Fibroblast of skin of back (primary cell): ENCODE measurements at places on chromosomes 11 and 22.

GRCh38 chr11:70174547-70175235 is 28.4 kb upstream of the FADD start:
- DNase-seq = no peak

DNA sequence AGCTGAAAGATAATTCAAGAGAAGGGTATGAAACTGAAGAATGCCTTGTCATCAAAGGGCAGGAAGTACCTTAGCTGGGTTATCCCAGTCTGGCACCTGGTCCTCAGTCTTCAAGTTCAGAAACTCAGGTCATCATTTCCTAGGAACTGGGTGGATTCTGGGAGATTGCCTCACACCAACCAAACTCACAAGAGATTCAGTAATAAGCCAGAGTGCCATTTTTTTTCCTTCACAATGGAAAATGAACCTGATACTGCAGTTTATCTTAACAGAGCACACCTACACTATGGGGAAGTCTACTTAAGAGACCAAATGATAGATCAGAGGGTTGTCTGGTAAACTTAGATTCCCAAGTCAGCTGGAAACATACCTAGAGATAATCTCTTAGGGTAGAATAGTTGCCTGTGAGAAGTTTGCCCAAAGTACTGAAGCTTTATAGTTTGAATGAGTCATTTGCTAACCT is 3.8 kb upstream of the BUD13 start:
- no peak for DNase-seq

DNA sequence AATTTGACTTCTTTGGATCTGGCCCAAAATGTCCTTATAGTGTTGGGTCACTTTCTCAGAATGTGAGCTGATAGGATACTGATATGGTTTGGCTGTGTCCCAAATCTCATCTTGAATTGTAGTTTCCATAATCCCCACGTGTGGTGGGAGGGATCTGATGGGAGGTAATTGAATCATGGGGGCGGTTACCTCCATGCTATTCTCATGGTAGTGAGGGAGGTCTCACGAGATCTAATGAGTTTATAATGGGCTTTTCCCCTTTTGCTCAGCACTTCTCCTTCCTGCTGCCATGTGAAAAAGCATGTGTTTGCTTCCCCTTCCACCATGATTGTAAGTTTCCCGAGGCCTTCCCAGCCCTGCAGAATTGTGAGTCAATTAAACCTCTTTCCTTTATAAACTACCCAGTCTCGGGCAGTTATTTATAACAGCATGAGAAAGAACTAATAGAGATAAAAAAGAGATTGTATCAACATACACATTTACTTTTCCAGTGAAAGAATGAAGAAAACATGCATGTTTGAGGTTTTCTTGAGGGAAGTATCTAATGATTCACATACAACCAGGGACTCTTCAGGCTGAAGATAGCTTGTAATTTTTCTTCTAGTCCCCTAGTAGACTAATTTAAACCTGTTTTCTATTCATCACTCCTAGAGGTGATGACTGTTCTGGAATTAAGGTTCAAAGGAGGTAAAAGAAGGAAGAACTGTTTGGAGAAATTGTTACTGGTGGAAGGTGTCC is 17.3 kb upstream of the CSTF3 start:
- peak; percentile 71 for DNase-seq

DNA sequence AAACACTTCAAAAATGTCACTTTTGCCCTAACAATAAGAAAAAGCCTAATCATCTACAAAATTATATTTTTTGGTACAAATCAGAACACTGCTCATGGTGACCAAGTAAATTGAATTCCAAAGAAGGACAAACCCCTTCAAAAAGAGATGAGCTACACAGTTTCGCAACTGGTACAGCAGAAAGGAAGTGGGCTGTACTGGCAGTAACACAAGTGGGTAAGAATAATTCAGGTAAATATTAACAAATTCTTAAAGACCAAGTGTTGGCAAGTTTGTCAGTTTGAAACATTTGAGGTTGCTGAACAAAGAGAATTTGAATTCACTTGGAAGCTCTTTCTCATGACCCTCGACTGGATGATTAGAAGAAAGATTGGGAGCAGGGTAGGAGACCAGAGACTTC is 35.5 kb downstream of the MSANTD4 start:
- DNase-seq = no peak

GRCh38 chr11:24900514-24900913 is 403.7 kb downstream of the LUZP2 start:
- no peak for DNase-seq

GRCh38 chr11:79335681-79336080 is 105.1 kb downstream of the TENM4 start:
- no peak for DNase-seq

- no peak for DNase-seq
These were observed 36.6 kb downstream of the PDGFB start for GRCh38 chr22:39208013-39208680.

DNA sequence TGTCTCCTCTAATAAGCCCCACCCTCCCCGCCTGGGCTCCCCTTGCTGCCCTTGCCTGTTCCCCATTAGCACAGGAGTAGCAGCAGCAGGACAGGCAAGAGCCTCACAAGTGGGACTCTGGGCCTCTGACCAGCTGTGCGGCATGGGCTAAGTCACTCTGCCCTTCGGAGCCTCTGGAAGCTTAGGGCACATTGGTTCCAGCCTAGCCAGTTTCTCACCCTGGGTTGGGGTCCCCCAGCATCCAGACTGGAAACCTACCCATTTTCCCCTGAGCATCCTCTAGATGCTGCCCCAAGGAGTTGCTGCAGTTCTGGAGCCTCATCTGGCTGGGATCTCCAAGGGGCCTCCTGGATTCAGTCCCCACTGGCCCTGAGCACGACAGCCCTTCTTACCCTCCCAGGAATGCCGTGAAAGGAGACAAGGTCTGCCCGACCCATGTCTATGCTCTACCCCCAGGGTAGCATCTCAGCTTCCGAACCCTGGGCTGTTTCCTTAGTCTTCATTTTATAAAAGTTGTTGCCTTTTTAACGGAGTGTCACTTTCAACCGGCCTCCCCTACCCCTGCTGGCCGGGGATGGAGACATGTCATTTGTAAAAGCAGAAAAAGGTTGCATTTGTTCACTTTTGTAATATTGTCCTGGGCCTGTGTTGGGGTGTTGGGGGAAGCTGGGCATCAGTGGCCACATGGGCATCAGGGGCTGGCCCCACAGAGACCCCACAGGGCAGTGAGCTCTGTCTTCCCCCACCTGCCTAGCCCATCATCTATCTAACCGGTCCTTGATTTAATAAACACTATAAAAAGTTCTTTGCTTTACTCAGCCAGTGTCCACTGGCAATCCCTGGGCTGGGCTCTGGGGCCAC is 14.4 kb downstream of the TSKU start:
- DNase-seq = no peak

- no peak for DNase-seq
These were observed 3.8 kb upstream of the CPT1A start for GRCh38 chr11:68845351-68846002.

GRCh38 chr11:60724420-60724819 is at the start of gene MS4A18:
MS4A18 (plus strand) TSS chr11:60724720.
- no peak for DNase-seq
